GM12865 (cell line): ENCODE measurements at places on chromosomes 5 and 9.

GRCh38 chr5:178163772-178164735 lies 10.4 kb upstream of the NHP2 start:
- peak; percentile 88 for DNase-seq

GRCh38 chr5:117652958-117653280 lies 1078.3 kb upstream of the SEMA6A start:
- DNase-seq, result no peak

DNA sequence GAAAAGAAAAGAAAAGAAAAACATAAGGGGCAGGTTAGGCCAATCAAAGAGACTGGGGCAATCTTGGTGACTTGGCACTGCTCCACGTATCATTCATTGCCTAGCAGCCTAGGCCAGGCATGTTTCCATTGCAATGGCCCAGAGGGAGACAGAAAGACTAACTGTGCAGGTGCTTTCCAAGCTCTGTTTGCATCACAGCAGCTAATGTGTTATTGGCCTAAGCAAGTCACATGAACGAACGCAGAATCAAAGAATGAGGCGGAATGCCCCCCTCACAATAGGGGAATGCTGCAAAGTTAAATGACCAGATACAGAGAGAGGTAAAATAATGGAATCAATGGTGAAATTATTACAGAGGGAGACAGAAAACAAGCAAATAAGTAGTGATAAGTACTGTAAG lies 11.1 kb upstream of the VPS13A start:
- DNase-seq, result peak; percentile 13

DNA sequence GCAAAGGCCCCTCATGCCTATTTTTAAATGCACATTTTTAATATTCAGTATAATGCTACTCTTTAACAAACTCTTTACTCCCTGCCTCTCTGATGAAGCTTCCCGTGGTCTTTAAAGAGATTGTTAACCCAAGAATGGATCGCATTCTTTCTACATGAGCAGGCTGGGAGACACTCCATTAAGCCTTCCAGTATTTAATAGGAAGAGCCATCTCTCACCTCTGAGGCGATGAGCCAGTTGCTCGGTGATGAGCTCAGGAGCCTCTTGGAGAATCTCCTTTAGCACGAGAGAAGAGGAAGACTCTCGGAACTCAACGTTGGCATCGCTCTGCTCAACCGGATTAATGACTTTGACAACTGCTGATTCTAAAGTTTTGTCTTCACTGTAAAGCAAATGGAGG lies 59.6 kb downstream of the PRUNE2 start:
- no peak for DNase-seq

GRCh38 chr9:17403539-17403938 lies 175.3 kb upstream of the SH3GL2 start:
- DNase-seq, result no peak

GRCh38 chr5:99156688-99157087 lies 227.9 kb upstream of the CHD1 start:
- DNase-seq, result no peak
